Uterus (tissue), 4 donors: ENCODE measurements at places on chromosomes 7 and 10.

DNA sequence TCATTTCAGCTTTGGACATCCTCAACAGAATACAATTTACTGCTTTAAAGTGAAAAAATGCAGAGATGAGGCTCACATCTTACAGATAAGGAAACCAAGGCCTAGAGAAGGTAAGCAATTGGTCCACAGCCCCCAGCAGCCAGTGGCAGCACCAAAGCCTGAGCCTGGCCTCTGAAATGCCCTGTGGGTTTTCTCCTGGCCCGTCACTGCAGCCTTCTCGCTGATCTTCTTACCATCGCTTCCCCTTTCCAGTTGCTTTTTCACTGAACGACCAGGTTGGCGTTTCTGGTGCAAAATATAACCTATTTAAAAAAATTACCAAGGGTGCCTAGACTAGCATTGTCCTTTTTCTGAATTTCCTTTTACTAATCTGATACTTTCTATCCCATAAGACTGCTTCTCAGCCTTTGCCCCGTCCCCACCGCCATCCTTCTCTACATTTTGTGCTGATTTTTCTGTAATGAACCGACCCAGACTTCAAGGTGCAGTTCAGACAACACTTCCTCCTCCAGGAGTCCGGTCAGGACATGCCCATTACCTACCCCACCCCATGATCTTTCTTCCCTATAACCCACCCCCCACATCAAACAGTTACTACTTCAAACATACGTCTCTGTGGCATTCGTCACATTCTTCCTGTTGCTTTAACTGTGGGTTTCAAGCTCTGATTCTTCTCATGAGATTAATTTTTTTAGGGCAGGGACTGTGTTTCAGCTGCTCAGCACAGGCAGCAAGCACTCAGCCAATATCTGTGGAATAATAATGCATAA is 289.4 kb downstream of the DNAJB6 start:
- DNase-seq: no peak

DNA sequence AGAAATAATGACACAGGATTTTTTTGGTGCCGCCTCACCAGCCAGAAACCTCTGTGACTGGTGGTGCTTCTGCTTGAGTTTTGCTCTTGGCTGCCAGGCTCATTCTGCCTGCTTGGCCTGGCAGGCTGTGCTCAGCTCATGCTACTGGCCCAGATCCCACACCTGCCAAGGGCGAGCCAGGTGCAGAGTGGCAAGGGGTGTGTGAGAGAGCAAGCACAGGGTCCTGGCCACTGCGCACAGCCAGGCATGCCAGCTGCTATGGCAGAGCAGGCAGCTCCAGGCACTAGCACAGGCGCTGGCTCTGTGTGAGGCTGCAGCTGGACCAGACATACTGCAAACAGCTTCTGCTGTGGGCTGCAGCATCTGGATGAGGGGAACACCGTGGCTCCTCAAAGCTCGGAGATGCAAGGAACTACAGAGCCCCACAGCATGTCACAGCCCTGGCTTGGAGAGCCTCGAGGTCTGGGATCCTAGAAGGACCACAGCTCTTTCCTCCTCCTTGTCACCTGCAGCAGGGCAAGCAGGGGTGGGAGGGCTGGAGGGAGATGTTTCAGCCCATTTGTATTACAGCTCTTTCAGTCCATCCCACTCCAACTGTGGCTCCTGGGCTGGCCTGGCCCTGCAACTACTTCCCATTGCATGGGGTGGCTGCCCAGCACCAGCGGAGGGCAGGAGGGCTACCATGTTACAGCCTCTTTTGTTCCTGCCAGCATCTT is 313.4 kb upstream of the SEMA3C start:
- no peak for DNase-seq

GRCh38 chr7:1539181-1539881 is 8.8 kb downstream of the MAFK start:
- no peak for DNase-seq

- no peak for DNase-seq
Measured at GRCh38 chr10:15898046-15898445, 37.7 kb upstream of the MINDY3 start.

GRCh38 chr7:142308326-142308725 is 50.5 kb upstream of the PRSS58 start:
- DNase-seq: no peak

- DNase-seq: no peak
Measured at GRCh38 chr10:123421461-123421860, 244.7 kb upstream of the GPR26 start.

GRCh38 chr10:132397036-132397541 is at the start of gene PWWP2B:
Gene PWWP2B, plus strand, starts transcription at chr10:132397200. Its CDS starts 27 bp downstream, at chr10:132397227.
- peak; percentile 43 for DNase-seq

DNA sequence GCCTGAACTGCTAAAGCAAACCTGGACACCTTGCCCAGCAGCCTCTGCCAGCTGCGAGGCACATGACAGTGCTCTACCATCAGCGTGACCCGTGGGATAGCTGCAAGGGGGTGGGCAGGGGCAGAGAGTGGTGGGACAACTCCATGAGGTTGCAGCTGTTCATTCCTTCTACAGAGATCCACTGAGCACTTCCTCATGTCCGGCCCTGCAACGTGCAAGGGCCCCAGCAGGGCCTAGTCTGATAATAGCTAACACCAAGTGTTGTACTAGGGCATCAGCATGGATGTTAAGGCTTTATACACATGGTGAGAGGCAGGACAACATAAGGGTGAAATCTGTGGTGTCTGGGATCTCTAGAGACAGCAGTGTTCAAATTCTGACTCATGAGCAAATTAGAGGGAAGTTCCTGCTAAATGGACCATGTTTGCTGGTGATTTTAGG is 14.3 kb downstream of the NOD1 start:
- no peak for DNase-seq

- no peak for DNase-seq
Measured at GRCh38 chr7:11557627-11558026, 274.4 kb downstream of the THSD7A start.

DNA sequence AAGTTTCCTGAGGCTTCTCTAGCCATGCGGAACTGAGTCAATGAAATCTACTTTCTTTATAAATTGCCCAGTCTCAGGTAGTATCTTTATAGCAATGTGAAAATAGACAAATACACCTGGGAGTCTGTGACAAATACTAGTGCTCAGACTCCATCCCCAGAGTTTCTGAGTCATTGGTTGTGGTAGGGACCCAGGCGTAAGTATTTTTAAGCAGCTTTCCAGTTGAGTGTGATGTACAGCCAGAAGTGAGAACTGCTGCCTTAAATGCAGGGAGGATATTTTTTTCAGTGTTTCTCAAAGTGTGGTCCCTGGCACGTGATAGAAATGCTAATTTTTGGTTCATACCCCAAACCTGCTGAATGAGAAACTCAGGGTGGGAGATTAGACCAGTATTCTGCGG is 121.7 kb downstream of the SORCS3 start:
- DNase-seq: no peak
